ENCODE measurements at places on chromosomes 2 and 18. TPM values are rescaled to one million over a fixed set of nuclear protein-coding genes. Genes with fewer than 3 reads are reported as not detected.

Gene TUBA3E
- not detected for total RNA-seq

Gene SCYGR4
- total RNA-seq = not detected

Gene PMS1
- 21.1 TPM for total RNA-seq

Gene PLEK
- not detected for total RNA-seq

Gene CDH20
- not detected for total RNA-seq

GRCh38 chr18:77061946-77062517 lies 70.6 kb downstream of the MBP start:
- no peaks in the 10 kb centered on the region for H3K27me3 ChIP-seq
- H3K27ac ChIP-seq = no peak overlapping the region
- H3K4me1 ChIP-seq = peaks cover 59% of the 10 kb centered on the region
- DNase-seq = no peak
- peaks cover 5% of the 10 kb centered on the region for H3K36me3 ChIP-seq

DNA sequence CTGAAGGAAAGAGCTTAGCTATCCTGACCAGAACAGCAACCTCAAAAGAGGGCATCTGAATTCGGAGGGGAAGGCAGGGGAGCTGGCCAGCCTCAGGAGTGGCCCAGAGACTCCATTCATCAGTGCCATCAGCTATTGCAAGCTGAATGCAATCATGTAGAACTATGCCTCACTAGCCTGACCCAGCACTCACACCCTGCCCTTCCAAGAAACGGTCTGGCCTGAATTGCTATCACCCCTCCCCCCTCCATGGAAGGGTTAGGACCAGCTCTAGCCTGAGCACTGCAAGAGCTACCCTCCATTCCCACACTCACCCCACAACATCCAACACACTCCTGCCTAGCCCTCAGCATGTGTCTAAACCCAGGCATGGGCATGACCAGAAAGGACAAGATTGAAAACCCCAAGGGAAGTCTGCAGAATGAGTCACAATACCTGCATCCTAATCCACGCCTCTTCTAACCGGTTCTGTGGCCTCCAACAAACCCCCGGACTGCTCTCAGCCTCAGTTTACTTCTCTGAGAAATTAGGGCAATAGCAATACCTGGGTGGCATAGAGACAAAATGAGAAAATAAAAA lies 120.3 kb downstream of the BCL11A start:
- no peaks in the 10 kb centered on the region for H3K36me3 ChIP-seq
- H3K27me3 ChIP-seq = peaks cover 10% of the 10 kb centered on the region
- H3K4me3 ChIP-seq = no peak overlapping the region
- H3K4me1 ChIP-seq = peaks cover 6% of the 10 kb centered on the region
- no peak for DNase-seq

DNA sequence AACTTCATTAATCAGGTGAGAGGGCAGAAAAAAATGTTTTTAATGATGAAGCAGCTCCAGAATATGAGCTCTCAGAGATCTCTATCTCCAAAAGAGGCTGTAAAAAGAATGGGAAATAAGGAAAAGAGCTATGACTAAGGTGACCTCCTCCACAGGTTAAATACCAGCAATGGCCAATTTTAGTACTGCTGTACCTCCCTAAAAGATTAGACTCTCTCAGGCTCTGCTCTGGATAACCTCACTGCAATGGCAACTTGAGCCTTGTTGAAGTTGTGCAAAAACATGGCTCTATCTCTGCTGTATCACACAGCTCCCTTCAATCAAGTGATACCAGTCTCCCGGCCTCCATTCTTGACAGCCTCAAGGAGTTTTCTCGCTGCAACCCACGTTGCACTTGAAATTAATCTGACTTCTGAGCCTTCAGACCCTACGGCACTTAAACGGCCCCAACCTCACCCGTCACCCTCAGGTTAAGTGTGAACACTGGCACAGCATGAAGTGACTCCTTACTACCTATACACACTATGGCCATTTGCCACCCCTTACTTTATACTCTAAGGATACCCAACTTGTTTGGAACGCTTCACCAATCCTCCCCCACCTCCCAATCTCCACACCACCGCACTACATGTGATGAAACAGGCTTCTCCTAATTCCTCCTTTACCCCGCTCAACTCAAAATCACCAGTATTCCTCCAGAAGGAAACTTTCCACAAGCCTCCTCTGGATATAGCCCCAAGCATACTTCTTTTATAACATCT lies 36.3 kb downstream of the SMAD2 start:
- no peaks in the 10 kb centered on the region for H3K27me3 ChIP-seq
- DNase-seq = peak; percentile 38
- H3K36me3 ChIP-seq = peaks cover 14% of the 10 kb centered on the region
- peak overlapping the region; percentile 8 for H3K4me3 ChIP-seq
- peaks cover 54% of the 10 kb centered on the region for H3K4me1 ChIP-seq
- peak overlapping the region; percentile 45 for H3K27ac ChIP-seq

GRCh38 chr18:25284861-25285550 lies 67.0 kb downstream of the ZNF521 start:
- no peaks in the 10 kb centered on the region for H3K36me3 ChIP-seq
- H3K27ac ChIP-seq = no peak overlapping the region
- peaks cover 2% of the 10 kb centered on the region for H3K27me3 ChIP-seq
- DNase-seq = no peak
- peaks cover 24% of the 10 kb centered on the region for H3K4me1 ChIP-seq

- peaks cover 5% of the 10 kb centered on the region for H3K27me3 ChIP-seq
- H3K4me1 ChIP-seq = peaks cover 7% of the 10 kb centered on the region
- H3K36me3 ChIP-seq = peaks cover 51% of the 10 kb centered on the region
- H3K27ac ChIP-seq = no peak overlapping the region
- DNase-seq = peak; percentile 99
Measured at GRCh38 chr2:30666266-30666874, 140.9 kb downstream of the CAPN13 start.

GRCh38 chr2:239905884-239906654 lies 119.1 kb downstream of the NDUFA10 start:
- H3K27me3 ChIP-seq = peaks cover 16% of the 10 kb centered on the region
- H3K4me1 ChIP-seq = no peaks in the 10 kb centered on the region
- H3K4me3 ChIP-seq = no peak overlapping the region
- no peak for DNase-seq
- H3K36me3 ChIP-seq = no peaks in the 10 kb centered on the region

GRCh38 chr2:145302451-145302850 lies 782.5 kb upstream of the ZEB2 start:
- no peak overlapping the region for H3K4me3 ChIP-seq
- H3K4me1 ChIP-seq = peaks cover 4% of the 10 kb centered on the region
- no peaks in the 10 kb centered on the region for H3K36me3 ChIP-seq
- H3K27me3 ChIP-seq = no peaks in the 10 kb centered on the region
- no peak overlapping the region for H3K27ac ChIP-seq

GRCh38 chr2:206765242-206766056 lies at the start of the genes FASTKD2 and MDH1B:
TSS of gene FASTKD2 (plus strand) at chr2:206765606. CDS start at chr2:206766694, 1,088 bp downstream.
TSS of gene MDH1B (minus strand) at chr2:206765328. CDS start at chr2:206765271, 57 bp downstream.
- peaks cover 31% of the 10 kb centered on the region for H3K4me1 ChIP-seq
- H3K27me3 ChIP-seq = no peaks in the 10 kb centered on the region
- DNase-seq = peak; percentile 94
- peaks cover 10% of the 10 kb centered on the region for H3K36me3 ChIP-seq

GRCh38 chr18:3998698-3999333 lies 456.3 kb downstream of the DLGAP1 start:
- no peaks in the 10 kb centered on the region for H3K27me3 ChIP-seq
- DNase-seq = peak; percentile 54
- no peak overlapping the region for H3K4me3 ChIP-seq
- peaks cover 14% of the 10 kb centered on the region for H3K4me1 ChIP-seq
